ENCODE measurements at places on chromosomes 1 and 21.

- DNase-seq = no peak
These were observed 4.5 kb upstream of the SCMH1 start for GRCh38 chr1:41246568-41246967.

- no peak for DNase-seq
These were observed 114.2 kb upstream of the TMPRSS2 start for GRCh38 chr21:41622201-41622600.

GRCh38 chr1:121443001-121443540, 258.3 kb downstream of the SRGAP2C start:
- no peak for DNase-seq

DNA sequence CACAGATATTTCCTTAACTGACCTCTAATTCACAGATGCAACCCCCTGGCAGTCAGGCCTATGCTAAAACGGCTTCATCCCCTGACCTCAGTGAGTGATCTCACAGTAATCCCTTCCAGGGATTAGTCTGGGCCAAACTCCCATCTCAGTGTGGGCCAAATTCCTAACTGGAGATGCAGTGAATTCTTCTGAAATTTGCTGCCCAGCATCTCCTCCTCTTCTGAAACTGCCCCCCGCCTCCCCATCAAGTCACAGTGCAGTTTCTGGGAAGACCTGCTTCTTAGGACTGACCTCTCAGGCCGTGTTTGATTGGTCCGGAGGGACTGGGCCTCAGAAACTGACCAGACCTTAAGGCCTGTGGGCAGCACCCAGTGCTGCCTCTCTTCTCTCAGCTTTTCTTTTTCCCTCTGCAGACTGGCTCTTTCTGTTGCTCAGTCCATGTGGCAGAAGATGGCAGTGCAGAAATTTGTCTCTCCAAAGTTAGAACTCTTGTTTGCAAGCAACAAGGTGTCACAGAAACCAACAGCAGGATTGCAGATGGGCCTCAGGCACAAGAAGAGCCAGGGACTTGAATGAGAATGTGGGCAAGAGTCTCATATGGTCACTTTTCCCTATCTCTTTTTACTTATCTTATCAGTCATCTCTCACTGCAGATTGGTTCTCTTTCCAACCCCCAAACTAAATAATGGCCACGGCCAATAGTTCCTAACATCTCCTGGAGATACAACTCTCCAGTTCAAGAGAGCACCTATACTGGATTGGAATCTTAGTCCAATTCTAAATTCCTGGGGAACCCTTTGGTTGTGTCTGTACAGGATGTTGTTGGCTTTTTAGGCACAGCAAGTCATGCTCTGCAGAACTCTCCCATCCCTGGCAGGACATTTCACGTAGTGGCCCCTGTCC, 95.5 kb upstream of the RALGPS2 start:
- no peak for DNase-seq

DNA sequence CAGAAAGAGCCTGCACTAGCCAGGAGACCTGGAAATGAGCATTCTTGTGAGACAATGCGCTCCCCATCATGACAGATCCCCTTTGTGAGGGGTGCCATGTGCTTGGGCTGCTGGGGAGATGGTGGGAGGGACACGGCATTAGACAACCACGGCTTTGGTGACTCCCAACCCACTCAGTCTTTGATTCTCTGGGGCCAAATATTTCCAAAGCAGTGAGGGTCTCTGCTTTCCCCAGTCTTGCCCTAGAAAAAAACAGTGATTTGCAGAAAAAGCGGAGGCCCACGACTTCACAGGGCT, 10.2 kb downstream of the SLC45A3 start:
- no peak for DNase-seq

GRCh38 chr1:233180641-233181364, 114.7 kb downstream of the PCNX2 start:
- DNase-seq = no peak

DNA sequence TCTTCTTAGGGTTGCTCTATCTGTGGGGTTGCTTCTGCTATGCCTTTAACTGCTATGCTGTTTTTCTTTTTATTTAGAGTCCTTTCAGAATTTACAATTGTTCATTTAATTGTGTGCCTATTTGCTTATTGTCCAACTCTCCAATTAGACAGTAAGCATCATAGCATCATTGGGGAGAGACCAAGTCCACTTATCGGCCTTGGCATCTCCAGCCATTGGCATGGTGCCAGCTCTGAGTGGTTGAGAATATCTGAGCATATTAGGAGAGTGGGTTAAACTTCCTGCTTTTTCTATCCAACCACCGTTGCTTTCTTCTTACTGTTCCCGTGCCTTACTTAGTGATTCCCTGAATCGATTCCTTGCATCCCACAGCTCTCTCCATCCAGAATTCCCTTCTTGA, 535.0 kb downstream of the AJAP1 start:
- no peak for DNase-seq

DNA sequence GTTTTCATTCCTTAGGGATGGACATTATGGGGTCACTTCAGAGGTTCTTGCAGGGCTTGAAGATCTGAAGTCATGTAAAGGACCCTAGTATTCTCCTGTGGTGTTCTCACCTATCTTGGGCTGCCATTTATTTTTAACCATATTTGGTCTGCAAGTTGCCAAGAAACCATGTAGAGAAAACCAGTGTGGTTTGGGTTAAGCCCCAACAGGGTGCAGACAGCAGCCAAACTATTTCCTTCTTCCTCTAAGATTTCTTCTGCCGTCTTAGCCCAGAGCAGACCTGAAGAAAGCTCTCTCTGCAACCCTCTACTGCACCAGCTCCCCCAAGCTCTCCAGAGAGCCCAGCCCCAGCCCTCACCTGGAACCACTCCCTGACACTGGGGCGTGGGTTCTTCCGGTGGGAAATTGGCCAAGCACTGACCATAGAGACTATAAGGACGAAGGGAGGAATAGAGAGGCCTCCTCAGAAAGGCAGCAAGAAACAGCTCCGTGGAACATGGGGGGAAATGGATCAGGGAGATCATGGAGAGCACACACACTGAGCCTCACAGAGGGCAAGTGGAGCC, 136.6 kb downstream of the SYF2 start:
- DNase-seq = no peak

GRCh38 chr1:207188901-207189300, 84.9 kb downstream of the C4BPA start:
- DNase-seq = no peak

DNA sequence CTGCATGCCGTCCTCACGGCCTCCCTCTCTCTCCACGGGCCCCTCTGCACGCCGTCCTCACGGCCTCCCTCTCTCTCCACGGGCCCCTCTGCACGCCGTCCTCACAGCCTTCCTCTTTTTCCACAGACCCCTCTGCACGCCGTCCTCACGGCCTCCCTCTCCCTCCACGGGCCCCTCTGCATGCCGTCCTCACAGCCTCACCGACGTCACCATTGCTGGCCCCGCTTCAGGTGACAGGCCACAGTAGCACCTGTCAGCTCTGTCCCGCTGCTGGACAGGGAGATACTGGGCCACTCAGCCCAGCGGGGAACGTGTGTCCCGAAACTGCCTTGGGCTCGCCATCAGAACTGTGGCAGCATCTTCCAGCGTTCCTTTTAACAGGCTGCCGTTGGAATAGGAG, 82.8 kb upstream of the COL6A1 start:
- no peak for DNase-seq

DNA sequence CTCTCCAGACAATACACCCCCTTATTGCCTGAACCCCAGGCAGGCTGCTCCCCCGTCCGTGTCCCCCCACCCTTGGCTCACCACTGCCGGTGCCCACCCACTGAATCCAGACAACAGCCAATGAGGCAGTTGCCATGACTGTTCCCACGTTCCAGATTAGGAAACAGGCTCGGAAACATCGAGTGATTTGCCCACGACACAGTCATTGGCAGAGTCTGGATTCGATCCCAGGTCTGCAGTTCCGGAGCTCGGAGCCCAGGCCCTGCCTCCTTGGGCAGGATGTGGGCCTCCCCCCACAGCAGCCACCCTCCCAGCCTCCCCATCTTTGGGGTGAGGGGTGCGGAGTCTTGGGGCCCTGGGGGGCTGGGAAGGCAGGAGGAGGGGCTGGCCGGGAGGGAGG, 20.3 kb upstream of the CLSTN1 start:
- no peak for DNase-seq

DNA sequence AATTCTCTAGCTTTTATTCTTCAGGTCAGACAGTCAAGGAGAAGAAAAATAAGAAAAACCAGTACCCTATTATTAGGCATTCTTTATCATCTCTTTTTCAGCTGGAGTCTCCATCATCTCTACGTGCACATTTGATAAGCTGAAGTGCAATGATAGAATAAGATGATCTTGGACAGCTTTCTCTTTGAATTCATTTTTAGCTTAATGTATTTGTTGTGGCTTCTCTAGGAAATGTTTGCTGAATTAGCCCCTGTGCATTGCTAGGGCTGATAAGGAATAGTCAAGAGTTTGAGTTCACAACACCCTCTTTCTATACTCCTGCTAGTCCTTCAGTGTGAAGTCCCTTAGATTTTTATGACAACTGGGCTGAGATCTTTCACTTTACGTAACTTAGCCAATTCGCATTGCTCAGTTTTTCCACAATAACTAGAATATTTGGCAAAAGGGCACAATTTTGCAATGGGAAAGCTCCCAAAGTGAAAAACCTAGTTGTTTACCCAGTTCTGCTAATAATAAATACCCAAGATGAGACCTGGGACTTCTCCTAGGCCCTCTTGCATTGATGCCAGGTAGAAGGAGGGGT, 7.0 kb upstream of the KCNJ15 start:
- no peak for DNase-seq

DNA sequence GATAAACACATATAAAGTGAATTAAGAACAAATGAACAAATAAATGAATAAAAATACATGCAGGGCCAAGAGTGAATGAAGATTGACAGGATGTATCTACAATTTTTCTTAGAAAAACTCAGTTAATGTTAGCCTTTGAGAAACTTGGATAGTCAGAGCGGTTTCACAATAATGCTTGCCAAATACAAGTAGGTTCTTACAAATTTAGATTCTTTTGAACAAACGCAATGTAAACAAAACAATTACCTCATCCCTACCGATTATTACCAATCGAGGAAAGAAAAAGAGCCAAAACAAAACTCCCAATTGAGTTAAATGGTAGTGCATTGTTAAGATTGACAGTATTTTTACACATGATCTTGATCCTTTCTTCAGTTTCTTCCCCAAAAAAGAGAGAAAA, 176.9 kb upstream of the DEPDC1 start:
- no peak for DNase-seq

DNA sequence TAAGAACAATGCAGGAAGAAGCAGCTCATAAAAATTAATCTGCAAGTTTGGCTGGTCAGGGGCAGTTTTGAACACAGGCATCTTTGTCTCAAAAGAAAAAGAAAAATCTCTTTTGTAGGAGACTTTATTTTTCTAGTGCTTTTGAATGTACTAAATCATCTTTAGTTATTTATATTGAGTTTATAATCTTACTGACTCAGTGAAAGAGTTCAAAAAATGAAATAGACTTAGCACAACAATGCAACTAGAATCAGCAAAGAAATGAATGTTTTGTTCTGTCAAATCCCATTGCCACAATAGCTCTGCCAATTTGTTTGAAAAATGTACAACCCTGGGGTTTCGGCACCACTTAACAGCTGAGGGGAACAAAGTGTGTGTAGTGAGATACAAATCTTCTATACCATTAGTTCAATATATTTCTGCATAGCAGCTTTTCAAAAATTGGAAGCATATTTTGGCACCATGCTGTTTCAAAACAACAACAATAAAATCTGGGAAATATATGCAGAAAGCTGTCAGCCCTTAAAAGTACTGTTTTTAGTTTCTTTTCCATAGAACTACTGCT, 1969.1 kb downstream of the MRPL39 start:
- no peak for DNase-seq

DNA sequence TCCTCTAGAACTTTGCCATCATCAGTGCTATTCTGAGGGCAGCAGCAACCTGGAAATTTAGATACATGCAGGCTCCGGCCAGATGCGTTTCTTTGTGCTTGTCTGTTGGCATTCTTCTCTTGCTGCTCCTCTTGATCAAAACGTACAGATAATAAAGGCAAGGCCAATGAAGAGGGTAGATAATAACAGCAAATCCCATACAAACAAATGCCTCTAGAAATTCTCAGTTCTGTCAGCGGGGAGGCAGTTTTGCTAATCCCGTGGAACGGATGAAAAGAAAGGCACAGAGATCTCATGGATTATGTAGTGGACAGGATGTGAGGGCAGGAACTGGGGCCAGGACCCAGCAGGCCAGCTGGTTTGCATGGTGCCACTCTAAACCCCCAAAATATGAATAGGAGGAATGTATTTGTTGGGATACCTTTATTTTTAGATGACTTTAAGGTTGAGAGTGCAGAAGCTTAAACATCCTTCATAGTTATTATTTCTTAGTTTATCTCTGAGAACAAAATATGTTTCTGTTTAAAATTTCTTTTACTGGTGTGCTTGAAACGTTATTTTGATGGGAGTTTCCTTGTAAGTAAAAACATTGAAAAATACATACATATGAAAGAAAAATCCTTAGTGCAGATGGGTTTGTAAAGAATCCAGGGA, 1.5 kb downstream of the ITSN1 start:
- DNase-seq = no peak

All from NCI-H187 (cell line).